ENCODE measurements at places on chromosomes 2 and 18.

DNA sequence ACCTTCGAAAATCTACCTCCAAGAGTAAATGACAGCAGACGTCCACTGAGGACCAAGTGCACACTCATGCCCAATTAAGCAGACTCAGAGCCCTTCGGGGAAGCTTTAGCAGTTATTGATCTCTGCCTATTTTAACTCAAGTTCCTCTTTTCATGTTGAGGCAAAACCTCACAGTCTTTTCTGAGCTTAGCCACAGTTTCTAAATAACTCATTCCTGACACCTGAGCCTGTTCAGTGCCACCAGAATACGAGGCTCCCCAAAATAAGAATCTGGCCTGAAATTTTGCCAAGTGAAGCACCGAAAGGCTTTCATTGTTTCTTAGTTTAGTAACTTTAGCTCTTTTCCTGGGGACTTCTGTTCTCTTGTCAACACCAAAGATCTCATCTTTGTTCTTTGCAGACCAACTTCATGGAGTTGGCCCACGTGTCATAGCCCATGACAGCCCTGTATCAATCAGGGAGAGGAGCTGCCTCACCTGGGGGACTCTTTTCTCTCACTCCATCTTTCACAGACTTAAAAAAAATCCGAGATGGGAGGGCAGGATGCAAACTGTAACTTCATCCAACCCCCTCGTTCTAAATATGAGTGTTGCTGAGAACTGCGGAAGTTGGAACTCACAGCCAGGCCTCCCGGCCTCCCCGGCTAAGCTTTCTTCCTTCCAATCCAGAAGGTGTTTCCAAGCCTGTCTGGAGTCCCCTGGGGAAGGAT is 22.2 kb downstream of the INPP5D start:
- no peak for DNase-seq

GRCh38 chr2:133241224-133241571 is 327.1 kb downstream of the NCKAP5 start:
- no peak for DNase-seq

DNA sequence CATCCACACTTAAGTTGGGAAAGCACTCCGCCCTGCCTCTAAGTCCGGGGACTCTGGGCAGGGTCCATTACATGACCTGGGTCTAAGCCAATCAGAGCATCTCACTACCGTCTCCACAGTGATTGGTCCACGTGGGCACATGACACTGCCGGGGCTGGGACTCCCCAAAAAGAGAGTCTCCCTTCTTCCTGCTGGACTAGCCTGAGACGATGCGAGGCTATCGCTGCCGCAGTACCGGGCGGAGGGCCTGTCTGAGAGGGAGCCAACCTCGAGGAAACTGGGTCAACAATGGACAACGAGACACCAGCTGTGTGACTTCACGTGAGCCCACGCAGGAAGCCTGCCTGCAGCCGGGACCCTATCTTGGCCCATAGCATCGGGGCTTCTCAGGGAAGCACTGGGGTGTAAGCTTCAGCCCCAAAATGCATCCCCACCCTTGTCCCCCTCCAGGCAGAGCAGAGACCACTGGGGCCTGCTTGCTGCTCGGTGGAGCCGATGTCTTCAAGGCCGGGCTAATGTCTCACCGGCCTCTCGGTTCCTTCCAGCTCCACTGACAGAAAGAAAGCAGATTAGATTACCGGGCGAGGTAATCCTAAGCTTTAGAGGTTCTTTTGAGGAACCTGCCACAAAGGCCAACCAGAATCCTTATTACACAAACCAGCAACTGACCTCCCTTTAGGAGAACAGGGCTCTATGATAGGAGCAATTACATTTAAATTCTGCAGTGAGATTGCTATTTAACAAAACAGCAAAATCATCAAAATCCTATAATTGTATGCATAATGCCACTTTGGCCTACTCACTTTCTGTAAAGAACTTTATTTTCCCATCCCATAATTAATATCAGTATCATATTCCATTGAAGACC is 21.3 kb upstream of the COPS8 start:
- no peak for DNase-seq

GRCh38 chr2:165009466-165009865 is 54.1 kb upstream of the SLC38A11 start:
- no peak for DNase-seq

- DNase-seq = no peak
Measured at GRCh38 chr2:204473224-204473623, 72.1 kb upstream of the PARD3B start.

DNA sequence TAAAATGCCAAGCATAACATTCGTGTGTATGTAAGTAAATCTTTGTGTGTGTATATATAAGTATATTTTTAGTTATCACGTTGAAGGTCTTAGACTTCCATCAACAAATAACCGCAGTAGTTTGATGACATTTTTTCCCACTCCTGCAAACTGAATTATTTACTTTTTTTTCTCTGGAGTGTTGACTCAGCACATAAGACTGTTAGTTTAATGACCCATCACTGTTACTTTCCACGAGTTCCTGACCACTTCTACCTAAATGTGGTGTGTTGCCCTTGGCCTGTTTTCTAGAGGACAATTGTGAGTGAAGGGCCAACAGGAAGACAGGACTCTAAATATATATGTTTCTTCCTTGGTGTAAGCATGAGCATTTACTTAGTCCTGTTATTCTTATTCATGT is 71.3 kb upstream of the TXNDC2 start:
- no peak for DNase-seq

- no peak for DNase-seq
Measured at GRCh38 chr18:2927745-2928144, 80.9 kb downstream of the EMILIN2 start.

- no peak for DNase-seq
Measured at GRCh38 chr18:63980027-63980426, 10.1 kb downstream of the SERPINB8 start.

DNA sequence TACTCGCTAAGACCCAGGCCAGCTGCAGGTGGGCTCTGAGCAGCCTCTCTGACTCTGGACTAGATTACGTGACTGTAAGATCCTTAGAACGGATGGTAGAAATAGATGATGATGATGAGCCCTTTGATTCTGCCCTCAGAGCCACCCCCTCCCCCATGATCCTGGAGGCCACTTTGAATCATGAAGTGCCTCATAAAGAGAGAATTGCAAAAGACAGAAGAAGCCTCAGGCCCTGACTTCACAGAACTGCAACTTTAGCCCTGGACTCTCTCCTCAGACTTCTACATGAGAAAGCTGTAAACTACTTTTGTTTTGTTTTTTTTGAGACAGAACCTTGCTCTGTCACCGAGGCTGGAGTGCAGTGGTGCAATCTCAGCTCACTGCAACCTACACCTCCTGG is 15.4 kb upstream of the TET3 start:
- no peak for DNase-seq

- no peak for DNase-seq
Measured at GRCh38 chr2:181642086-181642485, 14.8 kb downstream of the CERKL start.

DNA sequence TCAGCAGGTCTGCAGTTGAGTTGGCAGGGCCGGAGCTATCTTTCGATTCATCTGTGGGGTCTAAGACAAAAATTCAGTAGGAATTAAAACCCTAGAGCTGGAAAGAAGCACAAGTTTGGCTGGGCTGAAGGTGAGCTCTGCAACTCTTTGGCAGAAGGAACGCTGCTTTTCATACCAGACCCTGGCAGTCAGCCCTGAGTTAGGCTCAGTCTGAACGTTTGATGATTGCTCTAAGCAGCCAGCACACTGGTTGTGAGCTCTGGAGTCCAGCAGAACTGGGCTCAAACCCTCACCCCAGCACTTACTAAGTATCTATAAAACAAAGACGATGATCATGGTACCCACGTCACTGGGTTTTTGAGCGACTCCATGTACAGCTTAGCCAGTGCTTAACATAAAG is 192.5 kb downstream of the TNS1 start:
- no peak for DNase-seq

- DNase-seq = no peak
Measured at GRCh38 chr2:17736989-17737388, 16.6 kb downstream of the SMC6 start.

- DNase-seq = no peak
Measured at GRCh38 chr2:50749216-50749615, 282.7 kb downstream of the NRXN1 start.

DNA sequence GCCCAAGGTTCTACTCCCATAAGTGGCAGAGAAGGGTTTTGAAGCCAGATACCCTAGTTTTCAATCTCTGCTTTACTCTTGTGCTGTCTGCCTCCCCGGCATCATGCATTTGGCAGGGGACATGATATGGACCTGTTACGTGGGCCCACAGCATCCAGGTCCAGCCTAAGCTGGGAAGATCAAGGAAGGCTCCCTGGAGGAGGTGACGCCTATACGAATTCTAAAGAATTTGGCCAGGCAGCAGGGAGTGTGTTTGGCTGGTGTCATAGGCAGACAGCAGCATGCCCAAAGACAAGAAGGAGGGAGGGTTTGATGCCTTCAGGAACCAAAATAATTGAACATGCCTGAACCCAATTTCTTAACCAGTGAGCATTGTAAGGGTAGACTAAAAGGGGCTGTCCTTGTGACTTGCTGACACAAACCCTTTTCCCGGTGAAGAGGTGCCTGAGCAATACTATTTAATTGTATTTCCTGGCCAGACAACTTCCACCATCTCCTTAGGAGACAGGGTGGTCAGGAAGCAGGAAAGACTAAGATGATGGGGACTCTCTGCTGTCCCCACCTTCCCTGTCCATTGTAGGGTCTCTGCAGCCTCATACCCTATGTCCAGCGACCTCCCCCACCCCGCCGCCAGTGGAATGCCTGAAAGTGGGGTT is 21.3 kb downstream of the NRP2 start:
- DNase-seq = no peak

DNA sequence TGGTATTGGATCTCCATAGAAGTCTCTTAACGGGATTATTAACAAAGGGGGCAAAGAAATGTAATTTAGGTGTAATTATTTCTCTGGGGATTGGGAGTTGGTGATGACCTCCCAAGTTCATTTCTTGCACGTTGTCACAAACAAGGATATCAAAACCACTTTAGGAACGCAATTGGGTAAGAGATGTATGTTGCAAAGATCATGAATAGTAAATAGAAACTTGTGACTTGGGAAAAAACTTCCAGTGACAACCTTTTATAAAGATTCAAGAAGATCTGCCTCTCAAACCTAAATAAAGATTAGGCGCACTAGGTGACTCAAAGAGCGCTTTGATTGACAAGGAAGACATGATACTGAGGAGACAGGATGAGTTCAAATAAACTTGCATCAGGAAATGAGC is 127.8 kb upstream of the TRIB2 start:
- DNase-seq = no peak

- no peak for DNase-seq
Measured at GRCh38 chr2:133900909-133901308, 332.6 kb upstream of the NCKAP5 start.

GRCh38 chr2:201964631-201965206 is 68.9 kb upstream of the FZD7 start:
- DNase-seq = no peak

DNA sequence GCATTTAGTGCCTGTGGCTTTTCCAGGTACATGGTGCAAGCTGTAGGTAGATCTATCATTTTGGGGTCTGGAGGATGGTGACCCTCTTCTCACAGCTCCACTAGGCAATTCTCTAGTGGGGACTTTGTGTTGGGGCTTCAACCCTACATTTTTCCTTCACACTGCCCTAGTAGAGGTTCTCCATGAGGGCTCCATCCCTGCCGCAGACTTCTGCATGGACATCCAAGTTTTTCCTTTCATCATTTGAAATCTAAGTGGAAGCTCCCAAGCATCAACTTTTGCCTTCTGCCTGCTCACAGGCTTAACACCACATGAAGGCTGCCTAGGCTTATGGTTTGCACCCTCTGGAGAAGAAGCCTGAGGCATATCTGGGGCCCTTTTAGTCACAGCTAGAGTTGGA is 492.7 kb downstream of the PIK3C3 start:
- DNase-seq = no peak

GRCh38 chr2:150677551-150677950 is 190.1 kb upstream of the RND3 start:
- no peak for DNase-seq

- peak; percentile 12 for DNase-seq
Measured at GRCh38 chr2:29920130-29920577, 1.2 kb downstream of the ALK start.

Data from activated T-helper 1 cell treated with anti-CD3 and anti-CD28 coated beads, Interleukin-2, amount 50 U/mL, for 16 hours (primary cell).